Coronary artery (tissue), 2 donors: ENCODE measurements at places on chromosomes 5 and 9.

- no peak for DNase-seq
Observed at GRCh38 chr5:116673453-116673852, 98.8 kb upstream of the SEMA6A start.

DNA sequence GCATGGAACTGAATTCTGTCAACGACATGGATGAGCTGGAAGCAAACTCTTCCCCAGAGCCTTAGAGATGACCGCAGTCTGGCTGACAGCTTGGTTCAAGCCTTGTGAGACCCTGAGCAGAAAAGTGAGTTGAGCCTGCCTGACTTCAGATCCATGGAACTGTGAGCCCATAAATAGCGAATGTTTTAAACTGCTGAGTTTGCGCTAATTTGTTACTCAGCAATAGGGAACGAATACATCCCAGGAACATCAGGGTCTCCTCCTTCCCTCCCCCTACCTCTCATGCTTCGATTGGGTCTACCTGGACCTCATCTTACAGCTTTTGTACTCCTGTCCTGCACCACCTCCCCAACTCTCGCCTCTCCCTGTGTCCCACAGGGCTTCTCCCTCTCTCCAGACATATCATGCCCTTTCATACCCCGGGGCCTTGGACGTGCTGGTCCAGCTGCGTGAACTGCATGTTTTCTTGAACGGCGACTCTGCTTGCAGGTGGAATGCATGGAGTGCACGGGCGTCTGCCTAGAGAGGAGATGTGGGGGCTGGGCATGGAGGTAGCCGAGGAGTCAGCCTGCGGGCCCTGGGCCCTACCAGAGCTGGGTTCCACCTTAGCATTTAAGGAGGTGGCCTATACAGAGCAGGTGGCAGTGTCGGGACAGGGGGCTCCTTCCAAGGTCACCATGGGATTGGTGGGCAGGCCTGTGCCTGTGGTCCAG, 7.9 kb downstream of the GADD45G start:
- DNase-seq: no peak

GRCh38 chr5:132883261-132883834, 9.9 kb downstream of the LEAP2 start:
- no peak for DNase-seq

DNA sequence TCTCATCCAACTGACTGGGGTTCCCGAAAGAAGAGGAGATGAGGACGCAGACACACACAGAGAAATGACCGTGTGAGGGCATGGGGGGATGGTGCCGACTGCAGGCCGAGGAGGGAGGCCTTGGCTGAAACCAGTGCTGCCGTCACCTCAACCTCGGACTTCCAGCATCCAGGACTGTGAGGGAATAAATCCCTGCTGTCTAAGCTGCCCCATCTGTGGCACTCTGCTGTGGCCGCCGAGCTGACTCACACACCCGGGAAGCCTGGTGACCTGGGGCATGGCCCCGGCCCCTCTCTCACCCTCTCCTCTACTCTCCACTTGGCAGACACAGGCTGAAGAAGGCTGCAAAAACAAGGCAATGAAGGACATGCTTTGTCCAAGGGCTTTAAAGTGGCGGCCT, 4.4 kb upstream of the COL5A1 start:
- no peak for DNase-seq

DNA sequence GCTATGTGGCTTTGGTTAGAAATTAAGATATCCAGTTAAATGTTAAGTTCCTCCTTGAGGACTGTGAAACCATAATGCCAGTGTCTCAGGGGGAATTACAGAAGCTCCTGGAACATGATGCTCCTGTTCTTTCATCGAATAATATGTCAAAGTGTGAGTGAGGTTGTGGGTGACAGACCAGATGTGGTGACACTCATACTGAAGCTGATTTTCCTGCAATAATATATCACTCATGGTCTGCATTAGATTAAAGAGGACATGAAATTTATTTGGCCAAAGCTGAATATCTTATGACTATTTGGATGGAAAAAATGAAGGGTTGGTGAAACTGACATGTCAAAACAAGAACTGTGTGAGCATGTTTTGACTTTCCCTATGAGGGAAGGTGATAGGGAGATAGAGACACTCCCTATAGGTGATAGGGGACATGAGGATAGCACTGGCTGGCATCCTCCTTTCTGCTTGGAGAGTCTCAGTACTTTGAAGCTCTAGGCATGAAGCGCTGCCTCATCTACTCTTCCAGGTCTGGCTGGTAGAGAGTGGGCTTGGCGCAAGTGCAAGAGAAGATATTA, 173.5 kb downstream of the ARHGEF28 start:
- DNase-seq: no peak

DNA sequence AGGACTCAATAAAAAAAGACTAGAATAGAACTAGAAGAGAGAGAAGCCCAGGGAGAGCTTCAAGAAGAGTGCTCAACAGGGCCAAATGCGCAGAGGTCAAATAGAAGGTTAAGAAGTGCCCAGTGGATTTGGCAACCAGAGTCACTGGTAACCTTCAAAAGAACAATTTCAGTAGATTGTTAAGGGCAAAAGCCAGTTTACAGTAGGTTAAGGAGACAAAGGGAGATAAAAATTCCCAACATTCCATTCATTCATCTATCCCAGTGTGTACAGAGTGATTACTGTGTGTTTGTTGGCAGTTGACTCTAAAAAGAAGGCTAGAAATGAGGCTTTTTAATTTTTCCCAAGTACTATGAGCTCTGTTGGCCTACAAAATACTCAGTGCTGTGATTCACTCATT, 69.4 kb downstream of the RIGI start:
- DNase-seq: no peak

DNA sequence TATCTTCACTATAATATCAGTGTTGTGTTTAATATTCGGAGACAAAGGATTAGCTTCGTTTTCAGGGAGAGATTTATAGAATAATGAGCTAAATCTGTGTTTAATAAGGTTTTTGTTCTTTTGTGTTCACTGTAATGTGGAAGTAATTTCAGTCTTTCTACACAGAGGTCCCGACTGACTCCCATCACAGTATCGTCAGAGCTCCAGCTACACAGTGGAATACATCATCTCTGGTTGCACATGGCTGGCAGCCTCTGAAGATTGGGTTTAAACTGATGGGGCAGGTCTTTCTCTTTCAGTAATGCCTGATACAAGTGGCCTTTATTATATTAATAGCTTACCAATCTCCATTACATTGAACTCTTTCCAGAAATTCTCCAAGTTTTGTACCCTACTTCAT, 736.7 kb upstream of the RIOK2 start:
- DNase-seq: no peak

DNA sequence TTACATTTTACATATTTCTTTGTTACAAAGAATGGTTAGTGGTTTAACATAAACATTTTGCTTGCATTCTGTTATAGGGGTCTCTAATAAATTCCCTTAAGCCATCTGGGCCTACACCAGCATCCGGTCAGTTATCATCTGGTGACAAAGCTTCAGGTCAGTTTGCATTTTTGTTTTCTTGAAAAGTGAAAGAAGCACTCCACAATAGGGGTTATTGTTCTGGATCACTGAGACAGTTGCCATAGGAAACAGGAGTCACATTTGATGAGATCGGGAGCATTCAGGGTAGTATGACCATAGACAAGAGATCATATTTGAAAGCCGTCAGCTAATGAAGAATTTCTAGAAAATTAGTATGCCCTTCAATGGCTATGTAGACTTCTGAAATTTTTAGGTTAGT, 63.6 kb downstream of the NUP214 start:
- no peak for DNase-seq

DNA sequence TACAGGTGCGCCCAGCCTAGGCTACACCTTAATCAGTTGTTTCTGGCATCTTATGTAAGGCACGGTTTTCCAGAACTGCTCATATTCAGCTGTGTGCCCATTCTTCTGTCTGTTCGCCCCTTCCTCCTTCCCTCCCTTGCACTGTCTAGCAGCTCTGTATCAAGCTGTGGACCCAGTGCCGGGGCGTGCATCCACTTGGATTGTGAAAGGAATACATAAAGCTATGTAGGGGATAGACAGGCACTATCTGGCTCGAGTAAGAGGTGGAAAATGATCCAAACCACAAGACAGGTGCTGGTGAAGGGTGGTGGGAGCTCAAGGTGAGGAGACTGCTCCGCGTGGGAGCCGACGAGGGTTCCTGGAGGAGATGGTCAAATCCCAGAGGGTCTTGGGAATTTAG, 2.0 kb downstream of the GLIPR2 start:
- DNase-seq: no peak

- DNase-seq: peak; percentile 76
Observed at GRCh38 chr5:168712280-168712924, 133.2 kb upstream of the PANK3 start.

DNA sequence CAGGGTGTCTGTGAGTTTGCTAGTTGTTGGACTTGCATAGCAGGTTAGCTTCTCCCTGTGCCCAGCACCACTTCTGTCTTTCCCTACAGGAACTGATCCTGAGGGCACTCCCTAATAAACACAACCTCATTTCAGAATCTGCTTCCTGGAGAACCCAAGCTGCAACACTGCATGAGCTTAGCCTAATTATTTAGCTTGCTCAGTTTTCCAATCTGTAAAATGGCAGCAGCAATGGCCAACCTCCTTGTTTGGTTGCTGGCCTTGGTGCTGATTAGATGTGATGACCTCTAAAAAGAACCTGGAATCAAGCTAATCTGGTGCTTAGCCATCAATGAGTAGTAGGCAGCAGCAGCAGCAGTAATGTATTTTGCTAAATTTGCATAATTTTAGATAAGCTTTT, 133.9 kb downstream of the ADCY2 start:
- DNase-seq: no peak

DNA sequence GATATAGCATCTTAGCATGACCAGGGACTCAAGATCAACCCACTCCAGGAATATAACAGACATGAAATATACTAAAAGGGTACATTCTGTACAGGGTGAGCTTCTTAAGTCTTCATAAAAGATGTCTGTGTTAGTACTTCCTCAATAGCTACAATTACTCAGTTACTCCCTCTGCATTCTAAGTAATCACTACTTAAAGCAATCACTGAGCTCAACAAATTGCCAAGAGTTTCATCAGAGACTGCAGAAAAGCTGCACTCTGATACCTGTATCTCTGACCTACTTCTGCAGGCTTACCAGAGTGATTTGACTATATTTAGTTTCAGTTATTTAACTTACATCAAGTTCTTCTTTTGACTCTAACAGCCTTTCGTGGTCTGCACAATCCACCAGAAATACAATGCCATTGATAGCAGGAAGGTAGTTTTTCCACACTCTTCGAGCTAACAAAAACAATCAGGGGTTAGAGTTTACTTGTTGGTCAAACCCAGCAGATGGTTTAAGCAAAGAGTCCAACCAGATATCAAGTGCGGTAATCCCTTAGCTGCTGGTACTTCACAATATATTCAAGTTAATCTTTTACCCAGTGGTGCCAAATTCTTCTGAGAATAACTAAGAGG, 23.3 kb downstream of the SAR1B start:
- DNase-seq: no peak

- no peak for DNase-seq
Observed at GRCh38 chr5:90581956-90582355, 23.4 kb downstream of the ADGRV1 start.

DNA sequence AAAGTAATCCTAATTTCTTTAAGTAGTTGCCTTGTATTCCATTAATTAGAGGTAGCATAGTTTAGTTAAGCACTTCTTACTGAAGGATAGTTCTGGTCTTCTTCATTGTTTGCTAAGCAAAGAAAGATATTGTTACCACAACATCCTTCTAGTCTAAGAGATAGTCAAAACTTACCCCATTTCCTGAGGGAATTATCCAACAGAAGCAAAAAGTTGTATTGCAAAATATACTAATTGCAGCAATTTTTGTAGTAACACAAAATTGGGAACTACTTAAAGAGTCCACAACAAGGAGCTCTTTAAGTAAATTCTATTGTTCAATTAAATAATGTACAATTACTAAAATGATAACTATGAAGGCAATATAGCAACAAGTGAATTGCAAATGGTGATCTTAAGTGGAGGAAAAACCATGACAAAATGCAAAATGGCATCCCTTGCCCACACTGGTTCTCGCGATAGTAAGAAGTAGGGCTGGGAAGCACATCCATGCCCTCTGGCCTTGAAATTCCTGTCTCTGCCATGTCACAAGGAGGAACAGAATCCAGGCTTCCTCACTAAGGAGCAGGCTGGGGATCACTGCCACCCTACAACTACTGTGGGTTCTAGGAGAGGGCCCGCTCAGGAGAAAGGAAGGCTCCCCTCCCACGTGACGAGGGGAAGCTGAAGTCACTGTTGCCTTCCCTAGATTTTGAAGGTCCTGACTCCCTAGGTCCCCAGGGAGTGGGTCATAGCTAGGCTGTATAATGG, 23.3 kb upstream of the MEGF9 start:
- DNase-seq: no peak

- no peak for DNase-seq
Observed at GRCh38 chr9:125507226-125507625, 199.8 kb downstream of the MAPKAP1 start.

GRCh38 chr9:128420060-128420650, 502 bp upstream of the CERCAM start:
- no peak for DNase-seq

GRCh38 chr5:33890131-33891032, 1.4 kb downstream of the ADAMTS12 start:
- DNase-seq: no peak

GRCh38 chr9:72333197-72333596, 31.8 kb downstream of the ZFAND5 start:
- no peak for DNase-seq

- DNase-seq: no peak
Observed at GRCh38 chr5:111670826-111671492, 86.0 kb downstream of the NREP start.

- no peak for DNase-seq
Observed at GRCh38 chr5:141431286-141431685, 979 bp downstream of the PCDHGA12 start.
